ENCODE measurements at places on chromosomes 4 and X.

- DNase-seq: no peak
These were observed 98.5 kb upstream of the PNPLA4 start for GRCh38 chrX:8025705-8026104.

- no peak for DNase-seq
These were observed 384.2 kb downstream of the SH3BGRL start for GRCh38 chrX:81586096-81586495.

GRCh38 chrX:38968344-38969216, 167.3 kb downstream of the MID1IP1 start:
- no peak for DNase-seq

DNA sequence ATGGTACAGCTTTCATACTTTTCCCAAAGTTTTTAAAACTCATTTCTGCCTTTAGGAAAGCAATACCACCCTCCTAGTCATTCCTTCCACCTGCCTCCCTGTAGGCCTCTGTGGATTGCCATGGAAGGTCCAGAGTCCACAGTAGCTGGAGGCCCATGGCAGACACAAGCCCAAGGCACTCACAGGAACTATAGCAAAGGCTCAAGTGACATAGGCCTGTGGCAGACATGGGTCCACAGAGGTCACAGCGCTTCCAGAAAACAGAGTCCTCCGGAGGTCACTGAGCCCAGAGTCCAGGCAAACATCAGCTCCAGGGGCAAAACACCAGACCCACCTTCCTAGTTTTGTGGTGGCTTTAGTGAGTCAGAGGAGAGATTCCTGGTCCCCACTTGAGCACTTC, 147.6 kb upstream of the ATP6AP2 start:
- DNase-seq: no peak

DNA sequence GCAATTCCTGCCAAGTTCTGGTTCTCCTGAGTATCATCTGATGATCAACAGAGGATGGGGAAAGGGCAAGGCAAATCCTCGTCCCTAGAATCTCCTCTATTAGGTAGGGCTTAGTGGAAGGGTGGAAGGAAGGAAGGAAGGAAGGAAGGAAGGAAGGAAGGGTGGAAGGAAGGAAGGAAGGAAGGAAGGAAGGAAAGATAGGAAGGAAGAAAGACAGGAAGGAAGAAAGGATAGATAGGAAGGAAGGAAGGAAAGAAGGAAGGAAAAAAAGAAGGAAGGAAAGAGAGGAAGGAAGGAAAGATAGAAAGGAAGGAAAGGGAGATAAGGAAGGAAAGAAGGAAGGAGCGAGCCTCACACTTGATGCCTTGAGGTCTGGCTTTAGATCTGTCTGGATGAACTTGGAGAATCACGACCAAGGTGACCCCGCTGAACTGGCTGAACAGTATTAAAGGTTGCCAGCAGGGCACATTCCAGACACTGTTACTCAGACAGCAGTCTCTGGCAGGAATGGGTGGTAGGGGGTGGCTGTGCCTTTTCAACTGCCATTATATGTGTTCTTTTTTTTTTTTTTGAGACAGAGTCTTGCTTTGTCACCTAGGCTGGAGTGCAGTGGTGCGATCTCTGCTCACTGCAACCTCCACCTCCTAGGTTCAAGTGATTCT, 57.1 kb downstream of the MAP7D2 start:
- no peak for DNase-seq

DNA sequence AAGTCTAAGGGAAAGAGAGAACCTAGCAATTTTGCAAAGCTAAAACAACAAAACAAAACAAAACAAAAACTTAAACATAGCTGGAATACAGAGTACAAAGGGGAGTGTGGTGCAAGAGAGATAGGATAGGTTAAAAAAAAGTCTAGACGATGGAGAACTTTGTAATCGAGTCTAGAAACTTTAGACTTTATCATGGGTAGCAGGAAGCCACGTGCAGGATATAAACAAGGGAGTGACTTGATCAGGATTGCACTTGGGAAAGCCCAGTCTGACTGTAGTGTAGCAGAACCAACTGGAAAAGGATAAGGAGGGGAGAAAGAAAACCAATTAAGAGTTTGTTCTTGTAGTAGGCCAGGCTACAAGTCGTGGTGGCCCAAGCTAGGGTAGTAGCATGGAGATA, 750.1 kb downstream of the RPA4 start:
- DNase-seq: no peak

DNA sequence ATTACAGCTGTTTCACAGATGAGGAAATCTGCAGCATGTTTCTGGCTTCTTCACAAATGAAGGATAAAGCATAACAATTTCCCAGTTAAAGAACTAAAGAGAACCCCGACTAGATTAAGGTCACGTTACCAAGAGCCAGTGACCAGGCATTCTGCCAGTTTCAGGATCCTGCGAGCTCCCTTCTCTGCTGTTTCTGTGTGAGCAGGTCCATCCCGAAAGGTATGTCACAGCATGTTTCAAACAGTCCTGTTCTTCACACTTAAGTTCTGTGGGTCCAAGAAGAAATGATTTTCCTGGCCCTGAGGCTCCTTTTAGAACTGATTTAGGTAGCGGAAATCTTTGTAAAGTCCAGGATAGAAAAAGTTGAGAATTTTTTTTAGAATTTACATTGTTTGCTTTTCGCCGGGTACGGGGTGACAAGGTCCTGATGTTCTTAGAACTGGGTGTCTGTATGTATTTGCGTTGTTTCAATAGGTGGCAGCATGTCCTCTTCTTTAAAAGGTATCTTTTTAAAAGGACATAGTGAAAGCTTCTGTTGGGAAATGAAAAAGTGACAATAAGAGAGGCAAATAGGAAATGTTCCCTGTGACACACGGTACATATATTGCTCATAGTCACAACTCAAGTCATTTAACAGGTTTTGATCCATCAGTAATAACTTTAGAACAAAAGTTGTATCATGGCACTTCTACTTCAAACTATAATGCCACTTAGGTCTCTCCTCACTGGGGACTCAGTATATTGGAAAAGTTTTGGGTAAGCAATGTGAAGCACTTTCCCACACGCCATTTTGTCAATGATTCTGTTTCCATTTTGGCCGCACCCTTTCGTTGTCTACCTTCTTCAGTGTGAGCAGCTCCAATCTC, 18.4 kb downstream of the IL21 start:
- DNase-seq: no peak

- no peak for DNase-seq
These were observed 84.3 kb upstream of the PSAPL1 start for GRCh38 chr4:7518871-7519637.

GRCh38 chrX:19743386-19743785, 144.0 kb downstream of the SH3KBP1 start:
- no peak for DNase-seq

- no peak for DNase-seq
These were observed 28.9 kb upstream of the LRBA start for GRCh38 chr4:151043803-151044515.

GRCh38 chr4:8241211-8241779, 28.3 kb upstream of the HTRA3 start:
- DNase-seq: no peak

DNA sequence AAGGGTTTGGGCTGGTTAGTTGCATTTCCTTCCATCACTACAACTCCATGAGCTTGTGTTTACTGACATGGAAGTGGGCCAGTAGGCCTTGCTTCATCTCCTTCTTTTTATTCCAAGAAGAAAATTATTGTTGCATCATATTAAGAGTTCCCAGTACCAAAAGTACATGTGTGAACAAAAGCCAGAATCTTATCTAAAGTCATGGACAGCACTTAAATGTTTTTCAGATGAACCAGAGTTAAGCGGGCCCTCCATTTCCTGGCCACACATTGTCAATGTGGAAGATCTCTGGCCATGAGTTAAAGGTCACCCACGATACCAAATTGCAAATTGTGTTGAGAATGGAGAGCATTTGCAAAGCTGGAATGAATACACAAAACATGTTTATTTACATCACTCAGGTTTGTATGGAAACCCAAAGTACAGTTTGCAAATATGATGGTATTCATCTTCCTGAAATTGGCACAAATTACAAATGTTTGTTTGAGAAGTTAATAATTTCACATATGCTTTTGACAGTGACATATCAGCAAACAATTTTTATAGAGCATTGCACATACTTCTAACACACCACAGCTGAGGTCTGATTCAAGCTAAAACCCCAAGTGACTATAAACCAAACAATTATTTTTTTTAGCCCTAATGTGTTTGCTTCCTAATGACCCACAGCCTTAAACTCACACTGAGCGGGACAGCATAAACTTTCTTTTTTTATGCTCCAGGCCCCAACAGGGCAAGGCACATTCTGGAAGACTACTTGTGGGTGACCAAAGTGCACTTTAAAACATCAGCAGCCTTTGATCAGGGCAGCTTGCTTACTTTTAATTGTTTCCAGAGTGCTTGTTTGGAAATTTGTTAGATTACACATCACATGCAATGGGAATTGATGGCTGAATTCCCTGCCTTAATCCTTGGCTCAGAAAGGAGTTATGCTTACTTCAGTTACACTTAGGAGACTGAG, 502.9 kb upstream of the SLIT2 start:
- DNase-seq: no peak

DNA sequence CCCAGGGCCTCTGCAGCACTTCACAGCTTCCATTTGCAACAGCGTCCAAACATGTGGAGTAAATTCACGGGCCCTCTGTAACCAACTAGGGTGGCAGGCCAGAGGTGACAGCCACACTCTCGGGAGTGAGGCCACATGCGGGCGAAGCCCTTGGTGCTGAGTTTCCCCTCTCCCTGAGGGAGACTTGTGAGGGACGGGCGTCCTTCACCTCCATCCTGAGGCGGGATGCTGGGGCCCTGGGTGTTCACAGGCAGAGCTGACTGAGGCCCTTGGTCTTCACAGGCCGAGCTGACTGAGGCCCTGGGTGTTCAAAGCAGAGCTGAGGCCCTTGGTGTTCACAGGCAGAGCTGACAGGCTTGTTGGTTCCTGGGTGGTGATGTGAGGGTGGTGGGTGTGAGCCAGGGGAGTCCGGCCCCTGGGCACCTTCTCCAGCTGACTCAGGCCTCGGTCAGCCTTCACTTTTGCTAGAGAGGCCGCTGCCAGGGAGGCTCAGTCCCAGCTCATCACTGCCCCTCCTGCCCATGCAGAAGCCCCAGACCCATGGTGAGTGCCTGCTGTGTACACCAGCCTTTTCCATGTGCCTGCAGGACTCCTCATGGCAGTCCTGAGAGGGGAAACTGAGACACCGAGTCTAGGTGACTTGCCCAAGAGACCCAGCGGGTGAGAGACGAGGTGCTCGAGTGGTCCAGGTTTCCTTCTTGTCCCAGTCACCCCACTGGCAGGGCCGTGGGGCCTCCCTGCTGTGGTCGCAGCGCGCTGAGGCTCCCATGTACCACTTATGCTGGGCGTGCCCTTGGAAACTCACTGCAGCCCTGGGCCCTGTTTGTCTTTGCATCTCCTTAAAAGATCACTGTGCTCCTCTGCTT, 8.5 kb downstream of the WFS1 start:
- no peak for DNase-seq

DNA sequence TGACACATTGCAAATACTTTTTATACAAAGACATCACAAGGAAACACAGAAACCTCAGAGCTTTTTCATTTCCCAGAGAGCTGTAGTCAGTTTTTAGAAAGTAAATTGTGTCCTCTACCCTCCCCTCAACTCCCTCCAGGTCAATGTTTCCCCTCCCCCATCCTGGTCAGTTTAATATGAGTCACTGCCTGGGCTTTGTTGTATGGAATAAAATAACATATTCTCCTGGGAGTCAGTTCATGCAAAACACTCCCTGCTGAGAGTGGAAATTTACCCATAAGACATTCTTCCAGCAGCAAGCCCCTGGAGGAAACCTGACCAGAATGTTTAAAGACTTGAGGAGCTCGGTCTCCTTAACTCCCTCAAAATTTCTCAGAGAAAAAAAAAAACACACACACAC, 270.1 kb upstream of the LDB2 start:
- DNase-seq: peak; percentile 20

DNA sequence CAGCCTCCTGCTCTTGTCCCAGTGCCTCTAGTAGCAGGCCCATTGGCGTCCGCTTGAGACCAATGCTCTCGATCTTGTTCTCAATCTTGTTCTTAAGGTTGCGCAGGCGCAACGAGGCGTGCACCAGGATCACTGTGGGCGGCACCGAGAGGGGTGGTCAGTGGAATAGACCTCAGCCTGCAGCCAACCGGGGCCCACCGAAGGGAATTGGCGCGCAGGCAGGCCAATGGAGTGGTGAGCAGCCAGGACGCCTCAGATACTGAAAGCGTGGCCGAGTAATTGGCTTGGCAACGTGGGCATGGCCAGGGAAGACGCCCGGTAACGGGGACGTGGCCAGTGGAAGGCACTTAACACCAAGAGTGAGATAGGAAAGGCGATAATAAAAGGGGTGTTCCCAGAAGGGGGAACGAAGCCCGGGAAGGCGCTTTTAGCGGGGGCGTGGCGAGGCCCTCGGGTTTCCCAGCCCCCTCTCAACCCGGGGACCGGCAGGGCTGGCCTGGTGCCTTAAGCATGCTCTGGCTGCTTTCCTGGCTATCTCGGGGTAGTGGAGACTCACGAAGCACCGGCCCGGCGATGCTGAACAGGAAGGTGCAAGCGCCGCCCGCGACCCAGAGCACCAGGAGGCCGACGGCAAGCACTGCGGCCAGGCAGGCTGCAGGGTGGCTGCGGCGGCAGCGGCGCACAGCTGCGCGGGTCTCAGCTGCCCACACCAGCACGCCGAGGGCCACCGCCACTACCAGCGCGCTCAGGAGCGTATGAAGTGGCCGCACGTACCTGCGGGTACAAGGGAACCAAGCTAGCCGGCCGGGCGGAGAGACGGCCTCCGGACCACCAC, 1.7 kb downstream of the PRAF2 start:
- DNase-seq: peak; percentile 91

GRCh38 chrX:131747173-131747572, 203.3 kb downstream of the OR13H1 start:
- no peak for DNase-seq

- no peak for DNase-seq
These were observed 28.2 kb downstream of the TAPT1 start for GRCh38 chr4:16197876-16198665.

DNA sequence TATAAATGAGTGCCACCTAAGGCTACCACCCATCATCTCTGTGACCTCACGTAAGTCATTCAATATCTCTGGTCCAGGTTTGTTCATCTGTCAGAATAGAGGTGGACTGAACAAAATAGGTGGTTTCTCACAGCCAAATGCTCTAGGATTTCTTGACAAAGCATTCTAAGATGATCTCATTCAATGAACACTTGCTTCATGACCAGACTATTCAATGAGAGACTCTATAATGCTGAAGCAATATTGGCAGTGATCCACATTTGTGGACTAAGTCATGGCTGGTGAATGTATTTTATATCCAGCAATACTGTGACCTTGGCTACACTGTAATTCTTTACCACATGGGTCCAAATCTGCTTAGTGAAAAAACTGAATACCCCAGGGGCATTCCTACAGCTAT, 37.9 kb downstream of the LDB2 start:
- DNase-seq: peak; percentile 73
